ENCODE measurements at places on chromosomes 12 and 14. TPM values are rescaled to one million over a fixed set of nuclear protein-coding genes. Genes with fewer than 3 reads are reported as not detected.

DNA sequence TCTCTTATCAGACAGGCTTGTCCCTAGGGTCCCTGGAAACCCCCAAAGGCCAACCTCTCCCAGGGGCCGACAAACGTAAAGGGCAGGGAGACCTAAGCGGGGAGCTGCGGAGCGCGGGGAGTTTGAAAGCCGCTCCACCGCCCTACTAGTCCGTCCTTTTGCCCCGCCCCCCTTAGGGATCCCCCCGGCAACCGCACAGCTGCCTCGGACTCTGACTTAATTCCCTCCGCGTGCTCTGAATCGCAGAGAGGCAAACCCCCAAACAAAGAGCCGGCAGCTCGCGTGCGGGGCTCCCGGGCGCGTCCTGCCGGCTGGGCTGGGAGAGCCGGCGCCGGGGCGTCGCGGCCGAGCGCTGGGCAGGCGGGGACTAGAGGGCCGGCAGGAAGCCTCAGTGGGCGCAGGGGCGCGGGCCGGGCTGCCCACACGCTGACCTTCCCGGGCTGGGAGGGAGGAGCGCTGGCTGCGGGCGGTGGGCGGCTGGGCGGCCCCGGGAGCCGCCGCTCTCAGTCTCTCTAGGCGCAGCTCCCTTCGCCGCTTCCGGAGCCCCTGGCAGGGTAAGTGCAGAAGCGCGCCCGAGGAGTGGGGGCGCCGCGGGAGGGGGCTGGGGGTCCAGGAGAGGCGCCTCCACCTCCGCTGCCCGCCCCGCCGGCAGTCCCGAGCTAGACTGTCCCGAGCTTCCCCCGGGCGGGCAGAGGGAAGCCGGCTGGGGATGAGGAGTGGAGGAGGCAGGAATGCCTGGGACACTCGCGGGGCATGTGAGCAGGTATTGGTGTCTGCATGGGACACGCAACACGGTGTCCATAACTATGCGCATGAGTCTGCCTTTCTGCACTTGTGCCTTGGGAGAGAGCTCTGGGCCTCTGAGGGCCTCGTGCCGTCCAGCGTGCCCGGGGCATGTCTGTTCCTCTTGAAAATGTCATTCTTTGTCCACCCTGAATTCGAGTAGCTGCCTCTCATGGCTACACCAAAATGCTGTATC, at the start of gene TSPAN11:
TSPAN11 (plus strand) TSS at position 506 of the 979 bp plus-strand sequence. CDS start 27,244 bp downstream, outside the sequence.
- DNase-seq, result no peak

Gene HOXC10
- not detected for polyA plus RNA-seq

GRCh38 chr12:132675757-132676432, 11.2 kb downstream of the POLE start:
- no peak for DNase-seq

GRCh38 chr14:36870776-36871175, 209.1 kb downstream of the PAX9 start:
- no peak for DNase-seq

- DNase-seq, result no peak
Measured at GRCh38 chr12:113231235-113232088, 10.2 kb downstream of the TPCN1 start.

- DNase-seq, result no peak
Measured at GRCh38 chr14:51697848-51698247, 46.1 kb downstream of the FRMD6 start.

GRCh38 chr14:37600880-37601741, 5.7 kb downstream of the TTC6 start:
- DNase-seq, result no peak

DNA sequence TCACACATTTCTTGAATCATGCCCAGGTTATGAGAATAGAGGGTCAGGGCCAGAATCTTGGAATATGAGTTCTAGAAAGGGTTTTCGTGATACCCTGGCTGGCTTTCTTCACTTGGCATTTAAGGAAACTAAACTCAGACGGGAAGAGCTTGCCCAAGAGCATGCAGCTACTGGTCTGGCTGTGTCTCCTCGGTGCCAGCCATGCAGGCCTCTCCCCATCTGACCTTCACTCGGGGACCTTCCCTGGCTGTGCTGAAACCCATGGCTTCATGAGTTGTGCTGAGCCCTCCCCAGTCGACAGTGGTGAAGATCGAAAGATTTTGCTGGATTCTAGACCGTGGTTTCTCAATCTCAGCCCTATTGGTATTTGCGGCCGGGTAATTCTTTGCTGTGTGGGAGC, 38.0 kb downstream of the FOXN3 start:
- no peak for DNase-seq
